ENCODE measurements at places on chromosomes 16 and 17. TPM values are rescaled to one million over a fixed set of nuclear protein-coding genes. Genes with fewer than 3 reads are reported as not detected.

The DYNLL2 gene
- total RNA-seq = 42.3 TPM

The SLC13A2 gene
- not detected for total RNA-seq

The KRTAP1-5 gene
- not detected for total RNA-seq

GRCh38 chr16:35252356-35252936 lies 1793.0 kb downstream of the TP53TG3F start:
- no peak for DNase-seq

DNA sequence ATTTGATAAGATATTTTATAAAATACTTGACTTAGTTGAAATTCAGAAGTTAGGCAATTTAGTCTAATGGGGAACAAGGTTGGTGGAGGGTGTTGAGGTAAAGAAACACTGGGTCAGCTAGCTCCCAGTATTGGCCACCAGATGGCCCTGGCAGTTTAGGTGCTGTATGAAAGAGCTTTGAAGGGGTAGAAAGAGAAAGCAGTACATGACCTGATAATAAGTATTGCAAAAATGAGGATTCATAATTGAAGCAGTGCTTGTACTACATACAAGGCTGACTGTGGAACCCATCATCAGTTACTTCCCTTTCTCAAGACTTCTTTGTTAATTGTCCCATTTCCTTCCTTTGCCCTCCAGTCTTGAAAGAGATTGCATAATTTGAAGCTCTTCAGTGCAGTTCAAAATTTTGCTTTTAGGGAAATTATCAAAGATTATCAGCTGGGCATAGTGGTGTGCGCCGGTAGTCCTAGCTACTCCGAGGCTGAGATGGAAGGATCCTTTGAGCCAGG lies 29.4 kb downstream of the TANC2 start:
- DNase-seq = no peak

DNA sequence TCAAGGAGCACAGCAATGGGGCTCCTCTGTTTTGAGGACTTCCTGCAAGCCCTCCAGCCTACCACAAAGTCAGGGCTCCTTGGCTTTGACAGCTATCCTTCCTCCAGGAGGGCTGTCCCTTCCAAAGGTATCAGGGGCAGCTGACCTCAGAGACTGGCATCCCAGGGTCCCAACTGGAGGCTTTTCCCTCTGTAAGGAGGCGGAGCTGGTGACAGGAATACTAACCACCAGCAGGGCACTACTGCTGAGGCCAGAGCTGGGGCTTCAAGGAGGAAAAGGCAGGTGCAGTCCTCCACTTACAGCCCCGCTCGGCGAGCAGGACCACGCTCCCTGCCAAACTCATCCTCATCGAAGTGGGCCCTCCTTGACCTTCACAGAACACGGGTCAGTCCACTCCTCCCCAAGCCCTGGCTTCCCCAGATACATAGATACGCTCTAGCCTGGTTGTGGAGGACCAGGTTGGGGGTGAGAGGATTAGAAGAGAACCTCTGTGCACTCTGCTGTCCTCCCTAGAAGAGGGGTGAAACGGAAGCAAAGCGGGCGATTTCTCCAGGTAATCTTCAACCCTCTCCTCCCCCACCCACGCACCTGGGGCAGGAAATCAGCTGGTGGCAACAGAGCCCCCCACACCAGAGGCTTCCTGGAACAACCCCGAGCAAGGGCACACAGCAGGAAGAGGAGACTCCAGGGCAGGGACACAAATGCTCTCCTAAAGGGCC lies 20.5 kb downstream of the ST3GAL2 start:
- DNase-seq = peak; percentile 30

- no peak for DNase-seq
Measured at GRCh38 chr17:18981642-18982424, 22.7 kb downstream of the FAM83G start.

DNA sequence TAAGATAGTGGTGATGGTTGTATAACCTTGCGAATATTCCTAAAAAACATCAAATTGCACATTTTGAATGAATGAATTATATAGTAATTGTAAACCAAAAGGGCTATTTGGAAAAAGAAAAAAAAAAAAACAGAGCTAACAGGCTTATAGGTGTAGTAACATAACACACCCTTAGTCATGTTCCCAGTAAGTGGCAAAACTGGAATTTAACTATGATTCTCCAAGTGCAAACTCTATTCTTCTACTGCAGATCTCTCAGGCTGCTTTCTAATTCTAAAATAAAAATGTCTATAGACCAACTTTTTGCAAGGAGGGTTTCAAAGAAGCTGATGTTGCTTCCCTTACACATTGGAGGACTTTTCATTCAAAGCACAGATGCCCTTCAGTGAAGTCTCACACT lies 293.2 kb upstream of the MON1B start:
- no peak for DNase-seq

DNA sequence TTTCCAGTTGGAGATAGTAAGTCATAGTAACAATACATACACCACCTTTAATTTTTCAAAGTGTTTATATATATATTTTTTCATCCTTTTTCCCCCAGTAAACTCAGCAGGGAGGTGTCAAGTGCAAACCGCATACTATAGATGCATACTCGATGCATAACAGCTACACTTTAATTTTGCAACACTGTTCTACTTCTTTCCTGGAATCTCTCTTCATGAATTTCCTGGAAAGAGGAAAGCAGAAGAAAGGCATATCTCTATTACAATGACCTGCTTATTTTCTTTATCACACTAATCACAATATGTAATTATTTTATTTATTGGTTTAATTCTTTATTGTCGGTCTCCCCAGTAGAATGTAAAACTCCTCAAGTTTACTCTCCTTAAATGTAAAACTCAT lies 140.0 kb downstream of the SNX11 start:
- no peak for DNase-seq
